Stimulated activated CD4-positive, alpha-beta T cell treated with anti-CD3 and anti-CD28 coated beads, Interleukin-1b, Interleukin-23, amount 100 ng/mL, for 48 hours (primary cell): ENCODE measurements at places on chromosomes 7 and 10.

- DNase-seq, result no peak
Observed at GRCh38 chr7:102320181-102320580, 33.5 kb downstream of the SH2B2 start.

DNA sequence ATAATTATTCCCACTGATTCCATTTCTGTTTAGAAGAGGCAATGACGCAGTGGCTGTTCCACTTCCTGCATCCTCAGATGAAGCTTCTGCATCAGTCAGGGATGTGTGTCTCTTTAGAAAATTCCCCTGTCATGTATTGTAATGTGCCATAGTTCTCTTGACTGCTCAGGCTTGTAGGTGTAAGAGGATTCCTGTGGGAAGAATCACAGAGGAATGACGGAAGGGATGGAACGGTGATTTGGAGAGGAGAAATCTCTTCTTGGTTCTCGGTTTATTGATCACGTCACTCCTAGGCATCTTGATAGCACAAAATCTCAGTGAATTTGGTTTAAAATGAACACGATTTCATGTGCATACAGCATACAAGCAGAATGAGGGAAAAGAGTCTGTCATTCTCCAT, 69.8 kb upstream of the PRKCQ start:
- DNase-seq, result no peak

- DNase-seq, result no peak
Observed at GRCh38 chr7:2037808-2038522, 194.8 kb downstream of the MAD1L1 start.

DNA sequence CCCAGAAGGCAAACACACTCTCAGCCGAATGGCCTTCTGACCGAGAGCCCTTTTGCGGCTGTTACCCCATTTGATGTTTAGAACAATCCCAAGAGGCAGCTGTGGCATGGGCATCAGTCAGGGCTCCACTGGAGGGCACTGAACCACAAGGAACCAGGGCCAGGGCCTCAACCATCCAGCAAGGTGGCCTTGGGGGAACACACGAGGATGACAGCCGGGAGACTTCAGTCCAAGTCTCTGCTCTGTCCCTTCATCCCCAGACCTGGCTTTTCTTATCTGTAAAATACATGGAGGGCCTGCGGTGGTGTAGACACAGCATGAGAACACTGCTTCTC, 63.6 kb upstream of the INSIG1 start:
- DNase-seq, result no peak

DNA sequence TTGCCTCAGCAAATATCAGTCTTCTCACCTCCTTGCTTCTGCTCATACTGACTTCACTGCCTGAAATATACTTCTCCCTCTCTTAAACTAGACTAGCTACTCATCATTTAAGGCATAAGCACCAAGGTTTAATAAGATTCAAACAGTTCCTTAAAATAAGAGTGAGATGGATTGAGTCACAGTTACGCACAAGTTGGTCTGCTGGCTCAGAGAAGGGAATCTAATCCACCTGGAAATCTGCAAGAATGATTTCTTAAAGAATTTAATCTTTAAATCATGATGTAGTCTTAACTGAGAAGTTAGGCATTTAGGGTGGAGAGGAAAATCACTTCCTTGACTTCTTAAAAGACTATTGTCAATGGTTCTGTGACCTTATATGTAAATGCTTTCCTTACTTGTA, 56.2 kb upstream of the TMEM140 start:
- DNase-seq, result no peak

- no peak for DNase-seq
Observed at GRCh38 chr10:86953747-86954680, 3.4 kb downstream of the MMRN2 start.
